ENCODE measurements at places on chromosomes 5 and 9.
A peak's percentile ranks its signal among the peaks of the same experiment; 100 is the strongest.

- DNase-seq: no peak
These were observed 235.7 kb upstream of the TNC start for GRCh38 chr9:115353681-115354080.

GRCh38 chr5:175696139-175696854 is 38.4 kb downstream of the HRH2 start:
- peak; percentile 81 for DNase-seq

DNA sequence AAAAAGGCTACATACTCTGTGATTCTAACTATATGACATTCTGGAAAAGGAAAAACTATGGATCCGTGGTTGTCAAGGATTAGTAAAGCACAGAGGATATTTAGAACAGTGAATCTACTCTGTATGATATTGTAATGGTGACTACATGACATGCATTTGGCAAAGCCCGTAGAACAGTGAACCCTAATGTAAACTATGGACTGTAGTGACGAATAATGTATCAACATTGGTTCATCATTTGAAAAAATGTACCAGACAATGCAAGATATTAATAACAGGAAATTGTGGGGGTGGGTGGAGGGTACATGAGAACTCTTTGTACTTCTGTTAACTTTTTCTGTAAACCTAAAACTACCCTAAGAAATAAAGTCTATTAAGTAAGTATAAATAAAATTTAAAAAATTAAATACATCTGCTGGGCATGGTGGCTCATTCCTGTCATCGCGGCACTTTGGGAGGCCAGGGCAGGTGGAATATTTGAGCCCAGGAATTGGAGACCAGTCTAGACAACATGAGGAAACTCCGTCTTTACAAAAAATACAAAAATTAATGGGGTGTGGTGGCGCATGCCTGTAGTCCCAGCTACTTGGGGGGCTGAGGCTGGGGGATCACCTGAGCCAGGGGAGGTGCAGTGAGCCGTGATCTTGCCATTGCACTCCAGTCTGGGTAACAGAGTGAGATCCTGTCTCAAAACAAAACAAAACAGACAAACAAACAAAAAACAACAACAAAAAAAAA is 101.7 kb upstream of the TBC1D2 start:
- no peak for DNase-seq

DNA sequence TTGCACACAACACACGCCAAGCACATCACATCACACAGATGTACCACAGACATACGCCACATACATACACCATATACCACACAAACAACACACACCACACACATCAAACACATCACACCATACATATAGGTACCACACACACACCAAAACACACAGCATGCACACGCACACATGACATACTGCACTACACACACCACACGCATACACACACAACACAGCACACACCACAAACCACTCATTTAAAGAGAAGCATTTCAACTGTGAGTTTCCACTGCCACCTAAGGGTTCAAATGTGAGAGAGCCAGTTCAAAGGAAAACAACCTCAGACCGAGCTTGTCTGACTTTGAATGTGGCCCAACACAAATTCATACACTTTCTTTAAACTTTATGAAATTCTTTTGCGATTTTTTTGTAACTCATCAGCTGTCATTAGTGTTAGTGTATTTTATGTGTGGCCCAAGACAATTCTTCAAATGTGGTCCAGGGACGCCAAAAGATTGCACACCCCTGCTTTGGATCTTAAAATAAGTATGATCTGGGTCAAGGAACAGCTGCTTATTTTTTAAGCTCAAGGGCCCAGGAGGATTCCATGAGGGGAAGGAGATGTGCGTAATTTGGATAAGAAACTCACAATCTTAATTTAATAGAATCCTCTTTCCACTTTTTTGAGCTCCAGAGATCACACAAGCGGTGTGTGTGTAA is 494.6 kb downstream of the GADD45G start:
- DNase-seq: no peak

- no peak for DNase-seq
These were observed 34.3 kb downstream of the NTRK2 start for GRCh38 chr9:84703793-84704192.

DNA sequence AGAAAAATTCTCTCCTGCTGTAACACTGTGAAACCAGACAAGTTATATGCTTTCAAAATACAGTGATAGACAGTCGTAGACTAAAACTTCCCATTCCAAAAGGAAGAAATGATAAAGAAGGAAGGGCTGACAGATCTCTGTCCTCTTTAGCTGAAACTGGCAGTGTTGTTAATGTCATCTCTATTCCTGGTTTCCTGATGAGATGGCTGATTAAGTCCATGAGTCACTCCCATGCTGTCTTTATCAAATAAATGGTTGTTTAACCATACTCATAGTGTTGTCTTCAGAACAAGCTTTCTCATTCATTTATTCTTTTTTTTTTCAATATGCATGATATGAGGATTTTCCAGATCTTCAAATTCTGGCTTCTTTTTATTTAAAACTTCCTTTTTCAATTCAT is 952.2 kb upstream of the WWC1 start:
- no peak for DNase-seq

DNA sequence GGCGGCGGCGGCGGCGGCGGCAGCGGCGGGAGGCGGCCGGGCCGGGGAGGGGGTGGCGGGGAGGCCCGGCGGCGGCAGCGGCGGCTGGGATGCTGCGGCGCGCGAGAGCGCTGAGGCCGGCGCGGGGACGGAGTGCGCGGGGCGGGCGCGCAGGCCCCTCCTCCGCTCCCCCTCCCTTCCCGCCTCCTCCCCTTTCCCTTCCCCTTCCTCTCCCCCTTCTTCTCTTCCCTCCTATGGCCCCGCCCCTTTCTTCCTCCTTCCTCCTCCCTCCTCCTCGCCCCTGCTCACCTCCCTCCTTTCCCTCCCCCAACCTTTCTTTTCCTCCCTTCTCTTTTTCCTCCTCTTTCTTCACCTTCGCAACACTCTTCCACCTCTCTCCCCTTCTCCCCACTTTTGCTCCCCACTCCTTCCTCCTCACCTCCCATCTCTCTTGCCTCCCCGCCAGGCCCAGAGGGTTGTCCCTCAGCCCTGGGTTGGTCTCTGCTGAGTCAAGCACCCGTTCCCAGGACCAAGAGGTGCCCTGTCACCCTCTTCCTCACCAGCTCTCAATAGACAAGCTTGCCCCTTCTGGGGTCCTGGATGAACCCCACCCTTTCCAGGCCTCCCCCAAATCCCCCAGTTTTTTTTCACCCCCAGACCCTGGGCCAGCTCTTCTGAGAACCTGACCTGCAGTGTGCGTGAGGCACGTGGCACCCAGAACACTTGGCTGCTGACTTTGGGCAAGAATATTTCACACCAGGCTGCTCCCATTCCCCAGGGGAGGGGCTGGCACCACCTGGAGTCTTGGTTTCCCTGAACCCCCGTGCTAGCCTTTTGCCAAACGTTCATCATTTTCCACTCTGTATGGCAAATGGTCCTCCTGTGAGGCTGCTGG is at the start of gene SEMA4D:
Gene SEMA4D, minus strand, starts transcription at position 136 of the 874 bp plus-strand sequence. CDS start 92,657 bp downstream, outside the sequence.
- DNase-seq: peak; percentile 67

GRCh38 chr9:1383899-1384455 is 333.8 kb downstream of the DMRT2 start:
- DNase-seq: no peak

- no peak for DNase-seq
These were observed 34.5 kb upstream of the FAM151B start for GRCh38 chr5:80453366-80453765.

DNA sequence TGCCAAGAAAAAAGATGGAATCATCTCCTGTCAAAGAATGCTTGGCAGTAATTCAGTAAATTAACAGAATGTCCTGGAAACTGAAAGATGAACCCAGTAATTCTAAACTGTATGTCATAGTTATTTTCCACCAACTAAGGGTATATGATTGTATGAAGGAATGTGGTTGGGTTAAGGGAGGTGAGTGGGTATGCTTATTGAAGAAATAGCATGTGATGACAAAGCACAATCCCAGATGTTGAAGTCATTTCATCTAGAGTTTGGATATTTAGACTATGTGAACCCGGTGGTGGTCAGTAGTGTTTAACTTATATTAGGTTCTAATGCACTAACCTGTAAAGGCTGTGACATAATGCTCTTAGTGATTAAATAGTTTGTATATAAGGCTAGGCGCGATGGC is 87.3 kb downstream of the CDKN2A start:
- no peak for DNase-seq

GRCh38 chr5:37799865-37800421 is 39.9 kb downstream of the GDNF start:
- no peak for DNase-seq

DNA sequence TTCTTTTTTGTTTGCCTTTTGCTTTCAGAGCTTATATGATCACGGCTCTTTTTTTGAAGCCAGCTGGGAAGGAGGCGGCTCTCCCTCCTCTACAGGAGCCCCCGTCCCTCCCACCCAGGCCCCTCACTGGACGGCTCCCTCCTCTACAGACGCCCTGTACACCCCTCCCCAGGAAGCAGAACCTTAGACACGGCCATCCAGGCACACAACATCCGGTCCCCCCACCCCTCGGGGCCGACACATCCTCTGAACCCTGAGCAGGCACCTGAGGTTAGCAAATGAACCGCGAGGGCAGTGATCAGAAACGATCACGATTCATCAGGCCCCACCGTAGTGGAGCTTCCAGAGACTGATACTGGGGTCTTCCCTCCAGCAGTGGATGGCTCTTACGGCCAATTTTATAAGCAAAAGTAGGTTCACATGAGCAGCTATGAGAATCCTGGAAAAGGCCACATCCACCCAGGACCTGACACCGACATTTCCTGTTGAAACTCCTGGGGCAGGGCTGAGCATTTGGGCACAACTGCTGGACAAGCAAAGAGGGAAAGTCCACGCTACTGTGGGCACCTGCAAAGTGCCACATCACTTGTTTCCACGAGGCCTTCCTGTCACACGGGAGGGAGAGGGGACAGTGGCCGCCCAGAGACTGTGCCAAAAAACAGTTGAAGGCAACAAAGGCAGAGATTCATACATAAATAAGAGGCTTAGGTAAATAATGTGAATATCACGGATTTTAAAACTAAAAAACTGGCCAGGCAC is 78.9 kb downstream of the SEMA4D start:
- peak; percentile 68 for DNase-seq

DNA sequence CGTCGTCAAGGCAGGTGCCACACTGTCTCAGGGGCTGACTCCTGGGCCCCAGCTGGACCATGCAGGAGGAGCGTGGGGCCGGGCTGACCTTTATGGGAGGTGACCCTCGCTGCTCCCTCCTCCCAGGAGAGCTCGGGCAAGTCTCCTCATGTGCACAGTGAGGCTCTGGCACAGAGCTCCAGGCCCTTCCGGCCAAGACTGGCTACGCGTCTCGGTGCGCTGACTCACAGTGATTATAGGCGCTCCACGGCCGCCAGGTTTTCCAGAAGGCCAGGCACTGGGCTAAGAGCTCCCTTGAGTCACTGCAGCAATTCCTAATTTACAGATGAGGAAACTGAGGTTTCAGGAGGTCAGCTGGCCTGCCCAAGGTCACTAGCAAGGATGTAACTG is 47.4 kb downstream of the VAV2 start:
- DNase-seq: no peak

DNA sequence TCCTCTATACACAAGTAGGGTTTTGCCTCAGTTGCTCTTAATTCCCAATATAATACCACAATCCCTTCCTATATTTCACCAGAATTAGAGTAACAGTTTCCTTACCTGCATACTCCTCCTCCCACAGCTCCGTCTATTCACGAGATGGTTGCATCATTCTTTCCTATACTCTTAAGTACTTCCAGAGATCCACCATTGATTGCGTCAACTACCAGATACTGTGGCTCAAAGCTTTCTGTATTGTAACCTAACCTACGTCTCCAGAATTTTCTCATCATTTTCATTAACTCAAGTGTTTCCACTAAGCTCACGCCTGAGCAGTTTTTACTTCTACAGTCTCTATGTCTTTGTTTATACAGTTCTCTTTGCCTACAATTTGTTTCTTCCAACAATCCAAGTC is 31.2 kb upstream of the MINAR2 start:
- DNase-seq: no peak

- DNase-seq: no peak
These were observed 14.9 kb upstream of the SLC22A5 start for GRCh38 chr5:132354381-132355139.

DNA sequence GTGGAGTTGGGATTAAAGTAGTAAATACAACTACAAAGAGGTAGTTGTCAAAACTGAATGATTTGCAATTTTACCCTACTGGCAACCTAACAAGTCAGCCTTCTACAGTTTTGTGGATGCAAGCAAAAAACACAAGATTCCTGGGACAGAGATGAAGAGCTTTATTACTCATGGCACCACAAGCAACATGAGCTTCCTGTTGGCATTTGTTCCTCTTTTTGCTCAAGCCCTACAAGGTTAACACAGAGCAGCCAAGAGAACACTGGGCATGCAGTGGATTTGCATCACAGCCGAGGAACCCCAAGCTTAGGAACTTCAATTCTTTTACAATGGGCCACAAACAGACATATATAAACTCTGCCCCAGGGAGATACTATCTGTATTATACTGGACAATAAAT is 28.8 kb upstream of the DMAC1 start:
- DNase-seq: no peak

- no peak for DNase-seq
These were observed 392.6 kb upstream of the BRINP1 start for GRCh38 chr9:119761812-119762211.

GRCh38 chr9:107739601-107740082 is 250.1 kb upstream of the KLF4 start:
- no peak for DNase-seq

DNA sequence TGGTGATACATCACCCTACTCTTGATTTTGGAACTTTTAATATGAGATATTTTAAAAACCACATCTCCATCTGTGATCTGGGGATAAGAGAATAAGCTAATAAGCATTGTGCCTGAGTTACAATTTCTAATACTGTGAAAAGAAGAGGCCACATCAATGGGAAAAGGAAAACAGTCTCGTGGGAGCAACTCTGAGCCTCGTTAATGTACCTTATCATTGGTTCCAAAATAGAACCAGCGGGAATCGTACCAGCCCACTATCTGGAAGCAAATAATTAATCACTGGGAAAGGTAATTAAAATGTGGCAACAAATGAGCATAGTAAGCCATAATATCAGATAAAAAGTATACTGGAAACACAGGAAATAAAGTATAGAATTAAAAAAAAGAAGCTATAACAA is 28.0 kb upstream of the CEP78 start:
- DNase-seq: no peak

DNA sequence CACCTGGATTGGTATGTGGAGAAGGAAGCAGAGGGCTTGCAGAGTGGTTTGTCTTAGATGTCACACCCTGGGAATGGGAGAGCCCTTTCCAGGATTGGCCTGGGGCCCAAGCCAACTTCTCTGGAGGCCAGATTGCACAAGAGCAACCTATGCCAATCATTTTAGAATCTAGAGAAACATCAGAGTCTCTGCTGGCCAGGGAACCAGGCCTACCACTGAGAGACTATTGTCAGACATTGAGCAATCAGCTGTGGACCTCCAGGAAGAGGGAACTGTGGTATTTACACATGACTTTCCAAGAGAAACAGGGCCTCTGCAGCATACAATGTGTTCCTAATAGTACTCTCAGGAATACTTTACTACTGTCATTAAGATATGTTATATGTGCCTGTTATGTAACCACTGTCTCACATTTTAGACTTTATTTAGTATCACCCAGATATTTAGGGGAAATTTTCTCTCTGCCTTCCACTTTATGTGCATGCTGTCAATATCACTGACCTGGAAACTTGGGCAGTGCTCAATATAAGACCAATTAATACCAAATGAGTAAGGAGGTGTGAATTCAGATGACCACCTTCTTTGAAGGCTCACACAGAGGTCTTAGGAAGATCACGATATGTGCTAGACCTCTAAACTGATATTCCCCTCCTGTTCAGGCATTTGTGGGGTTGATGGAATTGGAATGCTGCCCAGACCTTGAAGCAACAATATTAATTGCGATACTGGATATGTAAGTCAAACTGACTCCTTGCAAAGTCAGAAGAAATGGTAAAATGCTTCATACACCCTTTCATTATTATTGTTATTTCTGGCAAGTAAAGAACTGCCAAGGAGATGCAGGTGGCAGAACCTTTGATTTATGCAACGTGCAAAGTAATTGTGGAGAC is 20.5 kb upstream of the CCL28 start:
- DNase-seq: no peak
